ENCODE measurements at places on chromosomes 6 and 20. TPM values are rescaled to one million over a fixed set of nuclear protein-coding genes. Genes with fewer than 3 reads are reported as not detected.

CST7 gene
- polyA plus RNA-seq = not detected

SLC22A7 gene
- not detected for polyA plus RNA-seq

RNF8 gene
- 21.1 TPM for polyA plus RNA-seq

FAM209B gene
- polyA plus RNA-seq = 0.46 TPM

TFAP2D gene
- not detected for polyA plus RNA-seq

TMC2 gene
- polyA plus RNA-seq = not detected

RTN4IP1 gene
- polyA plus RNA-seq = 13.6 TPM

LY6G5C gene
- 1.9 TPM for polyA plus RNA-seq

PPP1R3G gene
- 0.49 TPM for polyA plus RNA-seq

KHDC1 gene
- polyA plus RNA-seq = 4.5 TPM

TIAM2 gene
- polyA plus RNA-seq = 2.5 TPM

INSM1 gene
- polyA plus RNA-seq = not detected

GNRH2 gene
- 0.12 TPM for polyA plus RNA-seq

MLN gene
- polyA plus RNA-seq = not detected

SPTLC3 gene
- 0.18 TPM for polyA plus RNA-seq

TFAP2A gene
- 26.9 TPM for polyA plus RNA-seq

CDSN gene
- polyA plus RNA-seq = not detected

CD93 gene
- polyA plus RNA-seq = not detected

CST3 gene
- polyA plus RNA-seq = 259 TPM

PTCRA gene
- not detected for polyA plus RNA-seq

CTSZ gene
- polyA plus RNA-seq = 158 TPM

OR12D3 gene
- not detected for polyA plus RNA-seq

GPANK1 gene
- polyA plus RNA-seq = 9.7 TPM

HFE gene
- polyA plus RNA-seq = 15.5 TPM

PDYN gene
- not detected for polyA plus RNA-seq

PCED1A gene
- 30.5 TPM for polyA plus RNA-seq

NINL gene
- 23.4 TPM for polyA plus RNA-seq

EXOC2 gene
- 13.1 TPM for polyA plus RNA-seq

SLC24A3 gene
- 0.04 TPM for polyA plus RNA-seq

C2 gene
- 0.36 TPM for polyA plus RNA-seq

ZNF133 gene
- 9.8 TPM for polyA plus RNA-seq

PRRT1 gene
- polyA plus RNA-seq = 0.63 TPM

PCK1 gene
- not detected for polyA plus RNA-seq

RSPH3 gene
- 4.0 TPM for polyA plus RNA-seq

CDC40 gene
- 11.7 TPM for polyA plus RNA-seq

RBM24 gene
- polyA plus RNA-seq = 13.5 TPM

SGK1 gene
- polyA plus RNA-seq = 32.0 TPM

ULBP2 gene
- polyA plus RNA-seq = 4.5 TPM

MRPS10 gene
- polyA plus RNA-seq = 33.9 TPM

MAP7 gene
- polyA plus RNA-seq = 49.5 TPM

TGIF2 gene
- polyA plus RNA-seq = 4.1 TPM

SLC22A1 gene
- polyA plus RNA-seq = 1.6 TPM

CRISP2 gene
- not detected for polyA plus RNA-seq
